ENCODE measurements at places on chromosomes 3 and 15. TPM values are rescaled to one million over a fixed set of nuclear protein-coding genes. Genes with fewer than 3 reads are reported as not detected.
A peak's percentile ranks its signal among the peaks of the same experiment; 100 is the strongest.

FAN1 gene
- 20.5 TPM for total RNA-seq

- no peak for DNase-seq
Observed at GRCh38 chr3:155641956-155642355, 102.9 kb downstream of the PLCH1 start.

GRCh38 chr3:57652203-57652602, 40.7 kb downstream of the DENND6A start:
- peak; percentile 72 for DNase-seq

DNA sequence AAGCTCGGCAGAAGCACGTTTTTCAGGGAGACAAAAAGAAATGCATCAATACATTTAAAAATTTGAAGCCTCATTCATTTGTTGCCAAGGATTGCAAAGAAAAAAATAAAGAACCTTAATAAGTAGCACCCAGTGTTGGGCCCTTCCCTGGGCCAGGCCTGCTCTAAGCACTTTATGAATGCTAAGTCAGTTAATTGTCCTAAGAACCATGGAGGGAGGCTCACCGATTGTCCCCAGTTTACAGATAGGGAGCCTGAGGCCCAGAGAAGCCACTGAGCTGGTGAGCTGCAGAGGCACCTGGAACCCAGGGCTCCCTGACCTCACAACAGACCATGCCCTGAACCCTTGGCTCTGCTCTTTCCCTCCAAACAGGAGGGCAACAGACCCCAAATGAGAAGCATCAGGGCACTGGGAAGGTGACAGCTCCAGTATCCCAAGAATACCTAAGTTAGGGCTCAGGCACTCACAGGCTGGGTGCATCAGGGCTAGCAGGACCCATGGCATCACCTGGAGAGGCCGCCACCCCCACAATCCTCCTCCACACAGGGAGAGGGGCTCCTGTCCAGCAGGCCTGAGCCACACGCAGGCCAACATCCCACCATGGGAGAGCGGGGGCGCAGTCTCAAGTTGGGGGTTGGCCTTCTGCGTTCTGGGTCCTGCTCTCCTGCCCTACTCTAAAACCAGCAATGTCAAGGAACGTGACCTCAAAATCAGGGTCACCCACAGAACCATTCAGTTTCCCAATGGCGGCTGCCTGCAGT, 3.9 kb downstream of the GRIP2 start:
- DNase-seq, result no peak

- DNase-seq, result no peak
Observed at GRCh38 chr3:87614998-87615397, 338.6 kb upstream of the POU1F1 start.

DNA sequence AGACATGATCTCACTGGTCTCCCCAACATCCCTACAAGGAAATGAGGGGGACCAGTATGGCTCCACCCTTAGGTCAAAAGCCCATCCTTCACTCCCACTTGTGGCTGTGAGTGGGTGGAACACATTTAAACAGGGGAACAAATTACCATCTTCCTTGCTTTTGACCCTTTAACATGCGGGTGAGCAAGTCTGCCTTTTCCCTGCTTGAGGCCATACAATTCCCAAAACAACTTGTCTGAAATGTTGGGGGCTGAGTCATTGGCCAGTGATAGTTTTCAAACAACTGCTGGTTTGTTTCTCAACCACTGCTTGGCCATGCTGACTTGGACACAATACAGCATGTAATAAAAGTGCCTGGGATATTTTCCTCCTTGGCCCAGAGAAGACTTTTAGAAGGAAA, 39.6 kb downstream of the COL8A1 start:
- DNase-seq, result peak; percentile 98

DNA sequence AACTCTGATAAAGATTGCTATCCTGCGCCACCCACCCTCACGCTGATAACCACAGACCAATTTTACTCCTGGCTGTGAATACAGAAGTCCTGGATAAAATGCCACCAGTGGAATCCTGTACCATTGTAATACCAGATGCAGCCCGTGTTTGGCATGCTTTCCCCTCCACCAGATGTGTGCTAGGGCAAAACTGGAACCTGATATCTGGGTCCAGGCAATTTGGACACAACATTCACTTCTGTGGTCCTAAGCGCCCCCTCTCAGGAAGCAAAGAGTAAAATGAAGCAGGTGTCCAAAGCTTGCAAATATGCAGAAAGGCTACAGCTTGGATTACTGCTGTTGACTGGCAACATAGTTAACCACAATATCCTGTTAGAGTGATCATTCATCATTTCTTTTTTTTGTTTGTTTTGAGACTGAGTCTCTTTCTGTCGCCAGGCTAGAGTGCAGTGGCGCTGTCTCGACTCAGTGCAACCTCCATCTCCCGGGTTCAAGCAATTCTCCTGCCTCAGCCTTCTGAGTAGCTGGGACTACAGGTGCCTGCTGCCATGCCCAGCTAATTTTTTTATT, 32.8 kb downstream of the LOXL1 start:
- no peak for DNase-seq

All from fibroblast of lung (primary cell).